ENCODE measurements at places on chromosomes 5 and 9. TPM values are rescaled to one million over a fixed set of nuclear protein-coding genes. Genes with fewer than 3 reads are reported as not detected.

CCNG1 gene
- 107 TPM for total RNA-seq

MAP1B gene
- total RNA-seq: 1.6 TPM

DNA sequence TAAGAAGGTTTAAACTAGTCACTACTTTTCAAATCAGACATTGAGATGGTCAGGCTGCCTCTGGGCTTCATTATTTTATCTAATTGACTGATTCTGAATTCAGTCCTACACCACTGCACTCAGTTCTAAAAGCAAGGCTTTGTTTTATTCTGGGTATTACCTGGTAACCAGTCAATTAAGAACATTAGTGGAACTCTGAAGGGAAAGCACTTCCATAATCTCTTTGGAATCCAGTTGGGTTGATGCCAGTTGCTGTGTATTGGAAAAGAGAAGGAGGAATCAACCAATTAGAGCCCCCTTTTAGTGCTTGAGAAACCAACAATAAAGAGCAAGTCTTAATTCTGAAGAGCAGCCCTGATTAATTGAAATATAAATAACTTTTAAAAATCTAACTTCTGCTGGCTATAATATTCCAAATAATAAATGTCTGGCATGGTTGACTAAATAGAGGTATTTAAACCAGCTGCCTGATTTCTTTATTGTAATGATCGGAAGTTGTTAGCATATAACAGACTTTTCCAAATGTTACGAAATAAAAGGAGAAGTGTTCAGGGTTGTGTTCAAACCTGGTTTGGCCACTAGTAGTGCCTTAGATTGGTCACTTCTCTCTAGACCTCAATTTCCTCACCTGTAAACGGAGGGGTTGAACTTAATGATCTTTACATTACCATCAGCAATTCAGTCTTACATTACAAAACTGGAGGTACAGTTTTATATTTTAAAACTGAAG, 32.0 kb downstream of the CPEB4 start:
- DNase-seq: no peak

ZDHHC11B gene
- total RNA-seq: 0.71 TPM

DNA sequence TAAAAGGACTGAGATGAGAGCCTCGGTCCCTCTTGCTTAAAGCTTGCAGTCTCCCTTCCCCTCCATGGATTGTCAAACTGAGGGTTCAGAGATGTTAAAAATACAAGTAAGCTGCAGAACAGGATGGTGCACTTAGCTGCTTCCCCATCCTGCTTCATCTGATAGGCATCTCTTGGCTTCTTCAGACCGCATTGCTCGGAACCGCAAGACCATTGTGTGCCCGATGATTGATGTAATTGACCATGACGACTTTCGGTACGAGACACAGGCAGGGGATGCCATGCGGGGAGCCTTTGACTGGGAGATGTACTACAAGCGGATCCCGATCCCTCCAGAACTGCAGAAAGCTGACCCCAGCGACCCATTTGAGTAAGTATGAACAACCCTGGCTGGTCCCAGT, 65.5 kb upstream of the SAP30L start:
- no peak for DNase-seq

DNA sequence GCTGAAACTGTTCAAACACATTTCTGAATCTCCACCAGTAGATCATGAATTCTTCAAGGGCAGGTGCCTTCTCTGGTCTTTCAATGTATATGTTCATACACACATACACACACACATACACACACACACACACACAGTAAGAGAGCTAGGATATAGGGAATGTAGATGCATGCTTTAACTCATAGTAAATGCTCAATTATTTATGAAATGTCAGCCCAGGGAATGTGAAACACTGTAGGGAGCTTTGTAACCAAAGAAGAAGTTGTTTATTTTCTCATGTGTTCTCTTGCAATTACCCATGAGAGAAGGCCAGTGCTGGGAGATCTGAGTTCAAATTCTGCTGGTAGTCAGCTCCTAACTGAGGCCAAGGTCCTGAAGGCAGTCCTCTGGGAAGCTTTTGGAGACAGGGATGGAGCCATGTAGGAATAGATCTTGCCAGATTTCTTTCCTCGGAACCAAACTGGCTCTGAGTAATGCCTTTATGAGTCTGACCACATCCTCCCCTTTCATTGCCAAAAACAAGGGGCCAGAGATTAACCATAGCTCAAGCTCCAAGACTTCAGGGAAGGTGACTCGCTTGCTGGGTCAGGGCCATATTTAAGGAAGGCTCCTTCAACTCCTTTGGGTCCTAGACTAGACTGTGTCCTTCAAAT, 487.0 kb upstream of the TNC start:
- DNase-seq: no peak

TMEM38B gene
- total RNA-seq: 12.7 TPM

DNA sequence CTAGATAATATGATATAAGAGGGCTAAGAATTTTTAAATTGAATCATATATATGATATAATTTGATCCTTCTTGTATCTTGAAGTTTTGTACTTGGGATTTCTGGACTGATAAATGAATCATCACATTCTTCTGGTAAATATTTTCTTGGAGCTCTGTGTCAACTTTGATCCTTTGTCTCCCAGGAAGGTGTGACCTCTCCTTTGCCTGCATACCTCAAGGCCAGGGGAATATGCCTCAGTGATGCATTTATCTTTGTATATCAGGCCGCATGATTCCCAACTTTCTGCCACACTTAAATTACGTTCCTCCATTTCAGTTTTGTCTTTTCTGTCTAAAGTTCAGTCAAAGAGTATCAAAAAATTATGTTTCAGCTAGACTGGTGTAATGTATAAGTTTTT, 101.2 kb downstream of the NLN start:
- DNase-seq: no peak

GRCh38 chr5:89998519-89999305, 410.8 kb downstream of the CETN3 start:
- no peak for DNase-seq

GRCh38 chr5:1431021-1431811, 14.0 kb downstream of the SLC6A3 start:
- no peak for DNase-seq

ENTREP1 gene
- total RNA-seq: 4.1 TPM

DNA sequence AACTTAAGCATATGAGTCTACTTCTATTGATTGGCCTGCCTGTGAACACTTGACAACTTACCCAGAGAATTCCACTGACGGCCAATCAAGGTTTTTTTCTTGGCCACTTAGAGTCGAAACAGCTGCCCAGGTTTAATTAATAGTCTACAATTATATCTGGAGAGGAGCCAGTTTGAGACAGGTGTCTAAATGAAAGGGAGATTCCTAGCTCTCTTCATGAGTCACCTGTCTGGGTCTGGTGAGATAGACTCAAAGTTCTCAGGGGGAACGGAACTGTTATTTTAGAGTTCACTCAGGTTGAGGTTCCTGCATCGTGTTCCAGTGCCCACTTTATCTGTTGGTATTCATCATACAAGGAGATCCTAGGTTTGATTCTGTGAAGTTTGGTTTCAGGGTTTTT, 111.0 kb downstream of the CD180 start:
- no peak for DNase-seq

DNA sequence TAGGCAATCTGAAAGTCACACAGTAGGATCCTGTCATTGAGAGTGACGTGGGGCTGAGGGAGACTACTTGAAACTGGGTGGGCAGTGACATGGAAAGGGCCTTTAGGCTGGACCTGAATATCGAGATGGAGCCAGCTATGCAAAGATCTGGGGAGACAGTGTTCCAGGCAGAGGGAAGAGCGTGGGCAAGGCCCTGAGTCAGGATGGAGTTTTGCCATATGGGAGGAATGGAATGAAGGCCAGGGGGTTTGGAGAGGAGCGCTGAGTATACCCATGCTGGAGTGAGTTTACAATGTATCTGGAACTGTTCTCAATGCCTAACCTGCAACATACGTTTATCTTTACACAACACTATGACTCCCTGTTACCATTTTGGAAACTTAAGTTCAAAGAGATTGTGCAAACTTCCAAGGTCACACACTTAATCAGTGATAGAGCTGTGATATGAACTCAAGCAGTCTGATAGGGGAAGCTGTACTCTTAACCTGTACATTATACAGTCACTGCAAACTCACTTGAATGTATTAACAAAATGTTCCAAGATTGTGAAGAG, 33.5 kb downstream of the INSYN2B start:
- DNase-seq: no peak

DNA sequence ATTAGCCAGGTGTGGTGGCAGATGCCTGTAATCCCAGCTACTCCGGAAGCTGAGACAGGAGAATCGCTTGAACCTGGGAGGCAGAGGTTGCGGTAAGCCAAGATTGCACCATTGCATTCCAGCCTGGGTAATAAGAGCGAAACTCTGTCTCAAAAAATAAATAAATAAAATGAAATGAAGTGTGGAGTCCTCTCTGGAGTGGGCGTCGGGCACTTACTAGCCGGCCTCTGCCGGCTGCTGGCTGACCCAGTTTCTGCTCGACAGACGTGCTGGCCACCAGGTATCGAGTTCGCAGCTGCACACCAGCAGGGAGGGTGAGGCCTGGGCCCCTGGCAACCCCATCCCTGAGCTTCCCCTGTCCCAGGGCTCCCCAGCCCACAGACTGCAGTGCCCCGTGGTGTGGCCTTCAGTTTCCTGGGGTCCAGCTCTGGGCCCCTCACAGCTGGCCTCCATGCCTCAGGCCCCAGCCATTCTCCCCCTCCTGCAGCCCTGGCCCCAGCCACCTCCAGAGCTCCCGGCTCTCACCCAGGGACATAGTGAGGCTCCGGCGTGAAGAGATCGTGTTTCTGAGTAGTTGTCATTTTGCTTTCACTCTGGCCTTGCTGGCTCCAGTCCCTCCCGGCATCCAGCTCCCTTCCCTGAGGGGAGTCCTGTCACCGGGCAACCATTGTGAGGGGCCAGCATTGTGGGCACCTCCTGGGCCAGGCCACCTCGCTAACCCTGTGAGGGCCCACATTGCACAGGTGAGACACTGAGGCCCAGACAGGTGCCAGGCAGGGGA, 3.8 kb upstream of the STPG3 start:
- DNase-seq: no peak

DNA sequence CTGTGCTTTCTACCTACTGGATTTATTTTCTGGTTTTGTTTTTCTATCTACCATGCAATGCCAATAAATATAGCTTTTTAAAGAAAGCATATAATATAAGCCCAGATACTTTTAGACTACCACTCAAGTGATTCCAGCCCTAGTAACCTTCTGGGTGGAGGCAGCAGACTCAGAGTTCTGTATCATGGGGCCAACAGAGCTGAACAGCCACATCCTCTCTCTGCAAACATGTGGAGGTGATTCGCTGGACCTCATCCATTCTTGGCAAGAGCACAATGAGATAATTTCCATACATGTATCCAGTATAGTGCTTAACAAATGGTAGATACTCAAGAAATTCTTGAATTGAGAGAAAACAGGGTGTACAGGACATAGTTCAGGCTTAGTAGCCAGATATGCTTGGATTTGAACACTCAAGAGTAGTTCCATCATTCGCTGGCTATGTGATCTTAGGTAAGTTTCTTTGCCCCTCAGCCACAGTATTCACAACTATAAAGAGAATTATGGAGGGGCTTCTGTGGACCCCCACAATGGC, 124.5 kb downstream of the ASTN2 start:
- no peak for DNase-seq

DNA sequence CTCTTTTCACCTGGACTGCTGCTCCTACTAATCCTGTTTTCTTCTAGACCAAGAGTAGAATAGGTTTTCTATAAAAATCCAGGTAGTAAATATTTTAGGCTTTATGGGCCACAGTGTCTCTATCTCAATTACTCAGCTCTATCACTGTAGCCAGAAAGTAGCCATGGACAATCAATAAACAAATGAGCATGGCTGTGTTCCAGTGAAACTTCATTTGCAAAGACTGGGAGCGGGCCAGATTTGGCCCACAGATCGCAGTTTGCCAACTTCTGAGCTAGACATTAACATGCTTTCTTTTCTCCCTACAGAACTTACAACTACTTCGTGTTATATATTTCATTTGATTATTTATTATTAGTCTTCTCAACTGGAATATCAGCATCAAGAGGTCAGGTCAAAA, 30.2 kb downstream of the BRINP1 start:
- no peak for DNase-seq

SLC12A2 gene
- total RNA-seq: 13.6 TPM

MEGF10 gene
- total RNA-seq: 1.1 TPM

GDF9 gene
- total RNA-seq: 0.47 TPM

- no peak for DNase-seq
Observed at GRCh38 chr5:166365164-166365563, 1926.3 kb upstream of the WWC1 start.

DNA sequence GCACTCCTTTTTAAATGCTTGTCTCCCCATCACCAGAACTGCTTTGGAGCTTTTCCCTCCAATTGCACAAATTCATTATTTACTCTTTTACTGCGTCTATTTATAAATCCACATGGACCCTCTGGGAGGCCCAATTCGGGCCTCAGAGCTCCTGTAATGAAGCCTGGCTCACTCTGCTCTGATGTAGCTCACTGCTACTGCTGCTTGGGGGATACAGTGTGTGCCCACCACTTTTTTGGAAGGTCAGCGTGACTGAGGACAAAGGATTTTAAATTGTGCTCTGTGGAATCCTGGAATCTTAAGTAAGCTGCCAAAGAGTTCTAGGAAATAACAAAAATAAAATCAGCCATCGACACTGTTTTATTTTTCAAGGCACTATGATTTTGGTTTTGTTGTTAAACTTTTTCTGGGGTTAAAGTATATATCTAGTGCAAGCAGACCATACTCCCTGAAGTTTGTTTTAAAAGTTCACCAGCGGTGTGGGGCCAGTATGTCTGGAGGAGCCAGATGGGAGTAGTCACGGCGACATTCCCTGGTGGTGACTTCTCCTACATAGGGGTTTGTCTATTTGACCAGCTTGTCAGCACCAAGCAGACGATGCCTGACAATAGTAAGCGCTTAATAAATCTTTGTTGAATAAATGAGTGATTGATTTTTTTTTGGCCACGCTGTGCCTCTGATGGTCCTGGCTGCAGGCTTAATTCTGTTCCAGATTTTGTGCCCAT, 142.8 kb downstream of the TMEM38B start:
- no peak for DNase-seq

GRCh38 chr5:61283471-61283870, 48.6 kb upstream of the ZSWIM6 start:
- peak; percentile 28 for DNase-seq

GRCh38 chr5:150632305-150633160, 7.9 kb upstream of the SYNPO start:
- DNase-seq: no peak

GRCh38 chr9:92970467-92970923, 23.2 kb downstream of the FGD3 start:
- no peak for DNase-seq

DNA sequence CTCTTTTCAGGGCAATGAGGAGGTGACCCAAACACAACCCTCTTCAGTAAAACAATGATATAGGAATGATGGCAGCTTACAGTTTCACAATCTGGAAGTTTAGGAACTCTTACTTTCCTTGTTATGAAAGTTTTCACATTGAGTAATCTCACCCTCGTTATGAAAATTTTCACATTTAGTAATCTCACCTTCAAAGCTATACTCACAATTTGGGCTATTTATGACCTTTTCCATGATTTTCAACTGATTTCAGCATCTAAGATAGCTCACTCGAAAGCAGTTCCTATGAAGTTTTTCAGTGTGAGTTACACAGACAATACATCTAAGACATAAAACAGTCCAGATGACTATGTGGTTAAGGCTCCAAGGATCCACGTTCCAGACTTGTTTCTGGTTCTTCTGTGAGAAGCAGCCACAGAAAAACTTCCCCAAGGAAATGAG, 57.1 kb downstream of the FOXD1 start:
- DNase-seq: no peak

SLC27A6 gene
- 4.7 TPM for total RNA-seq

NUTM2F gene
- not detected for total RNA-seq
